GM13977 (cell line): ENCODE measurements at places on chromosomes 11 and 22.

GRCh38 chr22:42584364-42584940, 30.2 kb downstream of the POLDIP3 start:
- no peak for DNase-seq

DNA sequence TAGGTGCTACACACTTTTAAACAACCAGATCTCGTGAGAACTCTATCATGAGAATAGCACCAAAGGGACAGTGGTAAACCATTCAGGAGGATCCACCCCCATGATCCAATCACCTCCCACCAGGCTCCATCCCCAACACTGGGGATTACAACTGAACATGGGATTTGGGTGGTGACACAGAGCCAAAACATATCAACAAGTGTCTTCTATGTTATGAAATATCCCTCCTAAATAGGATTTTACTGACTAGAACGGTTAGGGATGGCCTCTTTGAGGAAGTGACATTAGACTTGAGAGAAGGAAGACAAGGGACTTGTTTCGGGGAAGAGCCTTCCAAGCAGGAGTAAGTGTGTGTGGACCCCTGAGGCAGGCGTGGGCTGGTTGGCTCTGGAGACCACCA, 11.9 kb upstream of the MRPL11 start:
- no peak for DNase-seq

DNA sequence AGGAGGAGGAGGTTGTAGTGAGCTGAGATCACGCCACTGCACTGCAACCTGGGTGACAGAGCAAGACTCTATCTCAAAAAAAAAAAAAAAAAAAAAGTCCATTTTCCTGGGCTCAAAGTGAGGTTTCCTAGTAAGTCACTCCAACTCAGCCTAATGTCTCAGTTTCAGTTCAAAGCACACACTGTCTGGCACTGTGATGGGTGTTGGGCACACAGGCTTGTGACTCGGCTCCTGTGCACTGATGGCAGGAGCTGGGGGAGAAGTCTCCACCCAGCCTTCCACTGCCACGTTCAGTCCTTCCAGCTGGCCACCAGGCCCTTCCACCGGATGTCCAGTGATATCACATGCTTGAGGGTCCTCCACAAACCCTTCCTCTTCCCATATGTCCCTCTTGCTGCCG, 186.0 kb downstream of the CEP164 start:
- no peak for DNase-seq

- DNase-seq: no peak
Measured at GRCh38 chr11:82759649-82760048, 26.0 kb upstream of the FAM181B start.

GRCh38 chr22:31683181-31684105, 21.4 kb upstream of the PISD start:
- no peak for DNase-seq

- no peak for DNase-seq
Measured at GRCh38 chr11:129694966-129695365, 120.7 kb upstream of the TMEM45B start.

GRCh38 chr11:14253421-14253820, 105.6 kb downstream of the RRAS2 start:
- no peak for DNase-seq

DNA sequence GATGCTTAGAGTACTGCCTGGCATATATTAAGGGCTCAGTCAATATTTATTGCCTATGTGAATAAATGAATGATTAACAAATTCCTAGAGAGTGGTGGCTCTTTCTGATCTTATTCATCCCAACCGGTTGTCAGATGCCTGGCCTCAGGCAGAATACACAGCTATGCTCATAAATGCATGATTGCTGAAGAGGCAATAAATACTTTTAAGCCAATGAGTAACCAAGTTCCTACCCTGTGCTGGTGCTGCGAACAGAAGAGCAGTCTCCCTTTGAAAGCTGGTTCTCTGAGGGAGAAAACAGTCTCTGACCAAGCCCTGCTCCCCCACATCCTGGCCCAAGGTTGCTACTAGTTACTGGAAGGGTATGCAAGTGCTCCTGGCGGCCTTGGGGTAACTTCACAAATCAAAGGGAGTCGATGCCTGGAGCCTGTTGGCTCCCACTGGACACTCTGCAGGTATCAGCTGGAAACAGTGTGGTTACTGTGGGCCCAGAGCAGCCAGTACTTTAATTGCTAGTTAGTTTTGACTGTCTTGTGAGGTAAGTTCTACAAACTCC, 2.8 kb downstream of the USH1C start:
- DNase-seq: no peak

DNA sequence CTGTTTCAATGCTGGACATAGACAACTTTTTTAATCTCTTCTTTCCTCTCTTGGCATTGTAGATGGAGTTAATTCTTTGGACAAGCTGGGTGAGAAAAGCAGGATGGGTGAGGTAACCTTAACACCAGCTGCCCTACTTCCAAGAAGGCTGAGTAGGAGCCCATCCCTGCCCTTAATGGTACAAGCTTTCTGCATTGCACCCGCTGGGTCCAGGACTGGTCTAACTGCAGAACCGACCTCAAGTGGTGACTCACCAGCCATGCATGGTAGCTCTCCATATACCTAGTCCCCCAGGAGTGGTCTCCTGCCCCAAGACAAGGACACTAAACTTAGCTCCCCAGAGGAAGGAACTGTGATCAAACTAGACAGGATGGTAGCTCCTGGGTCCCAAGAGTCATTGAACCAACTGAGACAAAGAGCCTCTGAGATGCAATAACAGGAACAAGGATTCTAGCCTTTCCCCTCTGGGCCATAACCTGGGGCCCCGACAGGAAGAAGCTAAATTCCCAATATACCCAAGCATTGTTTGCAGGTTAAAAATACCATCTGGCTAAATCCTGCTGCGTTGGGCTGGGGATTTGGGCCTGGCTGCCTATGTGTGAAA, 32.1 kb downstream of the RPL27A start:
- DNase-seq: no peak

DNA sequence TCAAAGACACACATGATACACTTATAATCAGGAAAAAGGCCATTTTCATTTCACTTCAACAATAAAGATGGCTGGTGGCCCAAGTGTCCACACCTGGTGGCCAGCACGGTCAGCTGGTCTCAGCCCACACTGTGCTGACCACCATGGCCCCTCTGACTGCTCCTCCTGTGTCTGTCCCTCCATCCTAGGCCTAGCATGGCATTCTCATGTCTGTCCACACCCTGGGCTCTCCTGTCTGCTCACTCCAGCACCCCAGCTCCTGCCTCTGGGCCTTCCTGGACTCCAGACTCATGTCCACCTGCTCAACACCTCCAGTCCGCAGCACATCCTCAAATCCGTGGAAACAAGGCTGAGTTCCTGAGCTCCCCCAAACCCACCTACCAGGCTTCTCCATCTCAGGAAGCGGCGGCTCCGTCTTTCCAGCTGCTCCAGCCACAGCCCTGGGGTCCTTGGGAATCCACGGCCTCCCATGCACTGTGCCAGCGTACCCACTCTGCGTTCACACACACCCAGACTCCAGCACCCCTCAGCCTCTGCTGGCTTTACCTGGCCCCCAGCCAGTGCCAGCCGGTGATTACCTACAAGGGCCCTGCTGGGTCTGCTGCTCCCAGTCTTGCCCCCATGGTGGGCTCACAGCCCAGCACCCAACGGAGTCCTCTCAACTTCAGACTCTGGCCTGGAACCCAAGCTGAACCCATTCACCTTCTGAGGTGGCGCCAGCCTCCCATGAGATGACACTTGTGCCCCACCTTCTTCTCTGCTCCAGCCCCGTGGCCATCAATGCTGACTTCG, 13.9 kb downstream of the SIRT3 start:
- no peak for DNase-seq

DNA sequence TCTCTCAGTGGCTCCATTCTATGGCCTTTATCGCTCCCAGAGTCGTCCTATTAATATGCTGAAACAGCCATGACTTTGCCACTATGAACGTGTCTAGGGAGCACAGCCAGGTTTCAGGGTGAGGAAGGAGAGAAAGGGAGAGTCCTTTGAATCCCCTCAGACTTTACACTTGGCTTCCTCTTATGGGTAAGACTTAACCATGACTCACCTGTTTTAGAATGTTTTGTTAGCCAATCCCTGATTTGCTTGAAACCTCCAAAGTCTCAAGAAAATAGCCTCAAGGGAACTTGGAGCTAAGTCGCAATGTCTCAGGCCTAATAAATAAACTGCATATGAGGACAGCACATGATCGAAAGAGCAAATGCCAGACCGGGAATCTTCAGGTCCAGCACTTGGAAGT, 131.2 kb upstream of the RCN1 start:
- DNase-seq: no peak

GRCh38 chr11:40273192-40273732, 1186.2 kb downstream of the LRRC4C start:
- DNase-seq: no peak

DNA sequence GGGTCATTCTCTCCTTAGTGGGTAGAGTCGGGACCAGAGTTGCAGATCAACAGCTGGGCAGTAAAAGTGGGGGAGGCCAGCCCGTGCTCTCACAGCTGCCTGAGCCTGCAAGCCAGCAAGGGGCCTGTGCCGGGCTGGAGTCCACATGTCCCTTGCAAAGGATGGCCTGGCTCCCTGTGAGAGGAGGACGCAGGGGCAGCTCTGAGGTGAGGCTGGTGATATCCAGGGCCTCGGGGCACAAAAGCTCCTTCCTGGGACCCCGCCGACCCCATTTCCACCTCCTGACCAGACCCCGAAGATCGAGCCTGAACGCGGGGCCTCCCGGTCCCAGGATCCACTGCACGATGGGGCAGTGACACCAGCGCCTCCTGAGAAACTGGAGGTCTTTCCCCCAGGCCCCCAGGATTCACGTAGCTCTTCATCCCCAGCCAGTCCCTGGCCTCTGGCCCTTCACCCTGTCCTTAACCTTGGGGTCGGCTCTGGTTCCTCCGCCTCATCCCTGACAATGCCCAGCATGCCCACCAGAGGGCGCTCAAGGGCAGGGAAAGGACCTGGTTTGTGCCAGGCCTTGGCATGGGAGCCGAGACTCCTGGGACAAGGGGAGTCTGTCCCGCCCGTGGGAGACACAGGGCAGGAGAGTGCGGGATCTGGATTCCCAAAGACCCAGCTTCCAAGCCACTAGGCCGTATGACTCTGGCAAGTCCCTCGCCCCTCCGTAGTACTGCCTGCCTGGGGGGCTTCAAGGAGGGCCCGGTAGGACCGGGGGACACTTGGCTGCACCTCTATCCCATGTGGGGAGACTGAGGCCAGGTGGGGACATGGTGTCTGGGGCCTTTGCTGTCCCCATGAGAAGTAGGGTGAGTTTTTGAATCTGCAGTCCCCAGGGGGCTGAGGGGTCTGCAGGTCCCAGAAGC, 17.8 kb upstream of the WNT7B start:
- DNase-seq: peak; percentile 82

DNA sequence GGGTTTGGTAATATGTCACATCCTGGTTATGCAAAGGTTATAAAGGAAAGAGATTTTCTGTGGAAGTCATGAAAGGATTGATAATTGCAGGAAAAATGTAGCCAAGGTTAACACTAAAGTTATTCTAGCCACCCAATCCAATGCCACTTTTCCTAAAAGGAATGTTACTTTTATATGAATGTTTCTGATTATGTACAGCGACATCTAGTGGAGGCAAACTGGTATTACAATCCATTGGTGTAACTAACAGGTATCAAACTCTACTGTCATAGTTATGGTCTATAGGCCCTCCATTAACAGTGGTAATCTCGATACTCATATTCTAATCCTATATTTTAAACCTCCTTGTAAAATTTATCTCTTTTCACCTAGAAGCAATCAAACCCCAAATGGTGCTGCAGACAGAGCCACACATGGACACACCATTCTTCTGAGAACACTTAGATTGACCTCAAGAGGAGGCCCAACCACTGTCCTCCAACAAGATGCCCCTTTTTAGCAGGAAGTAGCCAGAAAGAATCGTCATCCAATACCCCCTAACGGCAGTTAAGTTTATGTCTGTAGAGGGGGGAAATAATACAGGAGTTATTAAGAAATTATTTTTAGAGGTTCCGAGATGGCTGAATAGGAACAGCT, 74.9 kb upstream of the RAG2 start:
- DNase-seq: peak; percentile 28

- no peak for DNase-seq
Measured at GRCh38 chr11:44521148-44521547, 44.3 kb upstream of the CD82 start.

DNA sequence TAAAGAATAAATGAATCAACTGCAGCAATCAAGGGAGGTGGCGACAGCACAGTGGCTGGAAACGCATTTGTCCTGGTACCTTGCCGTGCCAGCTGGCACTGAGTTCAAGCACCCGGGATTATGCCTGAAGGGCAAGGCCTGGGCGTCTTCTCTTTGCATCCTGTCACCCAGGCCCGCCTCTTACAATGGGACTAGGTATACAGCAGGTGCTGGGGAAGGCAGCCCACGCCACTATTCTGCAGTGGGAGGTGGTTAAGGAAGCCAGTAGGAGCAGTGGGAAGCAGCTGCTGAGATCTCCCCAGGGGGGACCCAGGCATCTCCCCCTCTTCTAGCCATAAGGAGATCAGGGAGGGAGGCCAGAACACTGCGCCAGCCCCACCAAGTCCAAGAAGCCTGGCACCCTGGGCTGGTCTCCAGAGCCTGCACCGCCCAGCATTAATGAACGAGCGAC, 15.3 kb upstream of the BAIAP2L2 start:
- no peak for DNase-seq

GRCh38 chr11:10004526-10005113, 289.4 kb downstream of the SBF2 start:
- DNase-seq: no peak

- DNase-seq: no peak
Measured at GRCh38 chr11:134976551-134976950, 564.5 kb upstream of the B3GAT1 start.

DNA sequence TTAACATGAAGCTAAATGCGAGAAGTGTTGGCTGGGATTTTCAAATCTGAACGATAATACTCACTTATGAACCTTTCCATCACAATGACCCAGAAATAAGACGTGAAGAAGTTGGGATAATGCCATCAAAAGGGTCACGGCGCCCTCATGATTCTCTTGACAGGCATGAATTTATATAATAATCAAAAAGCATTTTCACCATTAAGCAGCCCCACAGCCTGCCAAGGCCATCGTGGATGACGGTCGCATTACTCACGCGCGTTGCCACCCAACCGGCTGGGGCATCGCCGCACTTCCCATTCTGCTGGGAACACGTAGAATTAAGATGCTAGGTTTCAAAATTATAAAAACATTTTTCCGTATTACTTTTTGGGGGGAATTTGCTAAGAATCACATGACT, 18.9 kb upstream of the GAL start:
- no peak for DNase-seq

GRCh38 chr22:40399621-40400020, 29.2 kb downstream of the SGSM3 start:
- no peak for DNase-seq

- no peak for DNase-seq
Measured at GRCh38 chr11:71843858-71844257, 10.9 kb downstream of the DEFB108B start.

- DNase-seq: no peak
Measured at GRCh38 chr22:22989856-22990255, 80.5 kb upstream of the GNAZ start.

- no peak for DNase-seq
Measured at GRCh38 chr22:44098021-44098739, 74.1 kb downstream of the PARVB start.

- no peak for DNase-seq
Measured at GRCh38 chr11:121446752-121447156, 5.4 kb upstream of the SORL1 start.

- no peak for DNase-seq
Measured at GRCh38 chr11:32451808-32452207, 16.5 kb upstream of the WT1 start.

GRCh38 chr11:1967641-1968225, 20.6 kb downstream of the MRPL23 start:
- no peak for DNase-seq
